Stimulated activated CD4-positive, alpha-beta T cell treated with anti-CD3 and anti-CD28 coated beads, Interleukin-4, amount 100 ng/mL, for 48 hours (primary cell): ENCODE measurements at places on chromosomes 5 and 9.

DNA sequence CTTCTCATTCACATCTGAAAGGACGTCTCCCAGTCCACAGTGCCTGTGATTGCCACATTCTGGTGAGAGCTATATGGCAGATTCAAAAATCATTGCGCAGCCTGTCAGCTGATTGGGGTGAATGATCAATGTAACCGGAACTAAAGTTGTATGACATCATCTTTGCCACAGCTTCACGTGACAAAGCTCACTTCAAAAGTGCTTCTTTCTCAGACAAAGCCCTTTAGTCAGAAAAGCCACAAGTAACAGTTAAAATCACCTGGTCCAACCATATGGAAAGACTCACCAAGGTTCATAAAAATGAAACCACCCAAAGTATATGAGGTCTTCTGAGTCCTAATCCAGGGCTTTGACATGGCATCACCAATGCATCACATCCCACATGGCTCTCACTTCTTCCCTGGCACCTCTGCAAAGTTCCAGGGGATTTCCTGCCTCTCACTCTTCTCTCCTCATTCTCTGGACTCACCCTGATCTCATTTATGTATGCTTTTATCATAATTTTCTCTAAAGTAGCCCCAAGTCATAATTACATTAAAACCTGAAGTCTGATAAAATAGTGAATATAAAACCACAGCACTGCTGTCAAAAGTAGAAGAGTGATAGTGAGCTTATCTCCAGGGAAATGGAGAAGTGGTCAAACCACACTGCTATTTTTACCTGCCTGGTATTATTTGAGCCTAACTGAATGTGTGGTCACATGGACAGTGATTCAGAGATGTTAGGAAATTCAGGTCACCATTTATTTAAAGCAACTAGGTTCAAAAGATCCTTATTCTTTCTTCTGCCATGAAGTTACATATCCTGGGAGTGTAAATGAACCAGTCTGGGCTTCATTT, 193.1 kb upstream of the PTGER4 start:
- DNase-seq: peak; percentile 47

- DNase-seq: no peak
Measured at GRCh38 chr5:880816-881550, 11.6 kb downstream of the BRD9 start.

DNA sequence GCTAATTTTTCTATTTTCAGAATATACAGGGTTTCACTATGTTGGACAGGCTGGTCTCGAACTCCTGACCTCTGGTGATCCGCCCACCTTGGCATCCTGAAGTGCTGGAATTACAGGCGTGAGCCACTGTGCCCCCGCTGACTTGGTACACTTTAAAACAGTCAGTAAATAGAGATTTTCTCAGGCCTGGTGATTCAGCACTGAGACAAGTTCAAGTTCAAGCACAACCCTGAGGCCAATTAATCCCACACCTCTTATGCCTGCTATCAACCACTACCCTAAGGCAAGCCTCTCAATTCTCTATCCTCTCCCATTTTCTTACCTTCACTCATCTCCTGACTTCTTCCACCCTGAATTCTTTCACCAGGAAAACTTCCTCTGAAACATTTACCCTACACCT, 18.9 kb downstream of the MUSK start:
- no peak for DNase-seq

- no peak for DNase-seq
Measured at GRCh38 chr9:12718482-12719026, 25.4 kb downstream of the TYRP1 start.

GRCh38 chr5:178327931-178328711, 95.5 kb upstream of the PHYKPL start:
- no peak for DNase-seq

DNA sequence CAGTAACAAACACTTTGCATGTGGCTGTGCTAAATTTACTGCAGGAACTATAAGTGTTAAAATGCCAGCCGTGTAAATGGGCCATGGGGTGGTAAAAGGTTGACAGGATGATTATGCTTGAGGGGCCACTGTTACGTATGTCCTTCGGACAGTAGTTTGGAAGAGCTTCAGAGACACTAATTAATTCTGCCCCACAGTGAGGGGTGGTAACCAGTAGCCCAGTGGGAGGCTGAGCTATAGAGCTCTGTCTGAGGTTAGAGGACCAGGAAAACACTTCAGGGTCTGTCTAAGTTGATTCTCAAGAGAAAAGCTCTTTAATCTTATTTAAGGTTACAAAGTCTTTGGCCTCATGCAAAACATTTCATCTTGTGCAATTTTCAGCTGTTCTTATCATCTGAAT, 176.6 kb downstream of the DMRTA1 start:
- DNase-seq: no peak

DNA sequence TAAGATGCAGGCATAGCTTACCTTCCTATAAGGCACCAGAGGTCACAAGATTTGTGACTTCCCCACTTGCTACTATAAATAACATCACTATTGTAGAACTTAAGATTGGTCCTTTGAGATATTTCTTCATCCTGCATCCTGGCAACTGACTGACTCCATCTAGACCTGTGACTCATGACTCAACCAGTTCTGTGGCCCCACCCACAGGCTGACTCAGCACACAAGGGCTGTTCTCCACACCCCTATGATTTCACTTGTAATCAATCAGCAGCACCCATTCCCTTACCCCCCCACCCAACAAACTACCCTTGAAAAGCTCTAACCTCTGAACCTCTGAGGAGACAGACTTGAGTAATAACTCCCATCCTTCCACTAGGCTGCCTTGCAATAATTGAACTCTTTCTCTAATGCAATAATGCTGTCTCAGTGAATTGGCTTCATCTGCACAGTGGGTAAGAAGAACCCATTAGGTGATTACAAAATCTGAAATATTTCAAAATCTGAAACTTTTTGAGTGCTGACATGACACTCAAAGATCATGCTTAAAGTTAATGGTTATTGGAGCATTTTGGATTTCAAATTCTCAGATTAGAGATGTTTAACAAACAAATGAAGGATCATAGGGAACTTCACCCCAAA, 296.7 kb downstream of the ARL15 start:
- peak; percentile 26 for DNase-seq

DNA sequence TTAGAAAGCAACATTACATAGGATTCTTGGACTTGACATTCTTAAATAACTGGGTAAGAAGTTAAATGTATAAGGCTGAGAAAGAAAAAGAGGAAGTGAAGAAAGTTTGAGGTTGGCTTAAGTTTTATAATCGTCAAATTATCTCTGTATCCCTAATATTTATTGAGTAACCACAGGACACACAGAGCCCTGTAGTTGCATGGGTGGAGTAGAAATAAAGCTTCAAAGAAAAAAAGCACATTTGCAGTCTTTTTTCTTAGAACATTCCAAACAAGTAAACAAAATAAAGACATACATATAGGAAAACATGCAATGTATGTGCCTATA, 137.0 kb downstream of the CCDC192 start:
- no peak for DNase-seq

DNA sequence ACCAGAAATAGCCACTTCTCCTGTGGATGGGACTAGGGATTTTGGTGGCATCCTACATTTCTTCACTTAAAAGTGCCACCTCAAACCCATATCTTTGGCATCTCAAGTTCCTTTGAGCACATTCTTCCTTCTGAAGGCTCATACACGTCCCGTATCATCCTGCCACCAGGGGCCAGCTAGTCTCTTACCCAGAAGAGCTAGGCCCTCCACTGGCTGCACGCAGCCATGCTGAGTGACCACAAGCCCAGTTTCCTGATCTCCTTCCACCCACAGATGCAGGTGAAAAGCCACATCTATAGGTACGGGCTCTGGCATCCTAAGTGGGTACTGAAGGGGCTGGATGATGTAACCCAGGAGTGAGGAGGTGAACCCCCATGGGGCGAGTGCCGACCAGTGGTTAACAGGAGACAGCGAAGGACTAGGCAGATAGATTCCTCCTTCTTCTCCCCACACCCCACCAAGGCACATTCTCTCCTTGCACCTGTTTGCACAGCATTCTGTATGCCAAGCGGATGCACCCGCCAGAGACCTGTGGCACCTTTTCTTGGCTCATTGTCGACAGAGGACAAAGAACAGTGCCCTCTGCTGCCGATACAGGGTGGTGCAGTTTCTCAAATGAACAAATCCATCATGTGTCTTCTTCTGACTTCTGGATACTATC, 14.4 kb upstream of the SCGB3A1 start:
- peak; percentile 47 for DNase-seq

GRCh38 chr5:43774881-43775399, 172.0 kb downstream of the NNT start:
- no peak for DNase-seq

DNA sequence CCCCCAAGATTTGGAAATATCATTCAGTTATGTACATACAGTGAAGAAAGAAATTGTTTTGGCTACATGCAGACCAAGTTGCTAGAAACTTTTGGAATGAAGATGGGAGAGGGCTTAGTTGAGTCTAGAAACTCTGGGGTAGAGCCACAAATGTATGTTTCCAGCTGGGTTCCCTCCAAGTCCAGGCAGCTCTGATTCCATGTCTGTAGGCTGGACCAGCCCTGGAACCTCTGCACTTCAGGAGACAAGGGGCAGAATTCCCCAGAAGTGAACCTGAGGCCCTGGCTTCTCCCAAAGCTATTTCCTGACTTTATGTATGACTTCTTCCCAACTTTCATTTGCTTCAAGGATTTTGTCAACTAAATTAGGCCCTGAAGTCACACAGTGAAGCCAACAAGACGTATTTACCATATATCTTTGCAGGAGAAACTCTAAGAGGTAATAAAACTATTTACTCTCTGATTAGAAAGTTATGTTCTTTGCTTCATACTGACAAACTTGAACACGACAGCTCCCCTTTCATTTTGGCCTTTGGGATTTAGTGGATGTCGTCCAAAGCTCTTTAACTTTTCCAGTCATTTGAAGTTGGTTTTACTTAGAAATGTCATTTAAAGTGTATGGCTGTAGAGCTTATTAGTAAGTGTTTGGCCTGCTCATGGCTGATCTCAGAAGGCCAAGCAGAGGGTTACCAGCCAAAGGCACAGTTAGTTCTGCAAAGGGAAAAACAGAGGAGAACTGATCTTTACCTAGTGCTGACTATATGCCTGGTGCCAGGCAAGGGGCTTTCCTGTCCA, 152.0 kb upstream of the SLC28A3 start:
- DNase-seq: no peak

- no peak for DNase-seq
Measured at GRCh38 chr5:73763300-73764032, 137.5 kb downstream of the ARHGEF28 start.

DNA sequence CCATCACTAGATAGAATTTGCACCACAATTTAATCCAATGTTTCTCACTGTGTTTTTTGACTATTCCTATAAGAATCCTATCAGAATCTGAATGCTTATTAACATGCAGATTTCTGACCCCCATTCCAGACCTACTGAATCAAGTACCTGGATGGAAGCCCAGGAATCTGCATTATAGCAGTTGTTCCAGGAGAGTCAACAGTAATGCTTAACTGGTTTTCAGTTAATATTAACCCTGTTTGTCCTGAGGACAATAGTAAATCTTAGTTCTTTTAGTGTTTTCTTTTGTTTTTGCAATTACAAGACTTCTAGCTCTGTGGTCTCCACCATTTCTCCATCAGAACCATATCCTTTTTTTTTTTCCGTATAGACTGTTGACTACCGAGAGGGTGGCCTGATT, 168.2 kb downstream of the SREK1 start:
- DNase-seq: no peak

DNA sequence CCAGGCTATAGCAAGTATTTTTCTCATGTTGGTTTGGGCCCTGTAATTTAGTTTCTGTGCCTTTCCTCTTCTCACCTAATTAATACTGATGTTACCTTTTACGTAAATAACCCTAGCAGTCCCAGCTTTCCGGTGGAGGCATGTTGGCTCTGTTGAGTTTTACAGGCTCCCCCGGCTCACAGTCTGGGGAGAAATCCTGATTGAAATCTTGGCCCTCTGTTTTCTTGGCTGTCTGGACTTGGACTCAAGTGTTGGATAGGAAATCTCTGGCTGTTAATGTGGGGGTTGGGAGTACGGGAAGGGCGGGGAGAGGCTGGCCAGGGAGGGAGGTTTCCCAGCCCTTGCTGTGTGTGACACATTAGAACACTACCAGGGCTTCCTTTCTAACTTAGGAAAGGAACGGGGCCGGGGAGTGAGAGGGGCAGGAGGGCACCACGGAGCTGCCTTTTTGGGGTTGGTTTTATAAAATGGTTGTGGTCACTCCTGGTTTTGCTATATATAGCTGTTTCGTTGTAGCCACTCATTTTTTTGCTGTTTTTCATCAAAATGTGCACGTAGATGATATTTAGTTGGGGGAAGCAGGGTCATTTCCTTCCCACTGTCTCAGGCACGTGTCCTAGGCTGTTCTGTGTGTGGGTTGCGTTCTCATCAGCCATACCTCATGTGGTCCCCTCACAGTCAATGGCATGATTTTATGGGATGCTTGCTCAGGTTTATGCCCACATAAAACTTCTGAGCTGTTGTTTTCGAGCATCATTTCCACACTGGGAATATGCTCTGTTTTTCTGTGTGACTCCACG, 11.0 kb downstream of the TRIO start:
- no peak for DNase-seq

GRCh38 chr9:92206488-92206887, 87.0 kb downstream of the IARS1 start:
- DNase-seq: no peak

GRCh38 chr5:32233696-32234447, 59.8 kb upstream of the GOLPH3 start:
- no peak for DNase-seq

- no peak for DNase-seq
Measured at GRCh38 chr5:6660688-6661087, 27.4 kb downstream of the SRD5A1 start.

GRCh38 chr5:1227667-1228066, 2.5 kb downstream of the SLC6A18 start:
- no peak for DNase-seq

- DNase-seq: no peak
Measured at GRCh38 chr5:177327539-177328522, 16.1 kb upstream of the MXD3 start.

DNA sequence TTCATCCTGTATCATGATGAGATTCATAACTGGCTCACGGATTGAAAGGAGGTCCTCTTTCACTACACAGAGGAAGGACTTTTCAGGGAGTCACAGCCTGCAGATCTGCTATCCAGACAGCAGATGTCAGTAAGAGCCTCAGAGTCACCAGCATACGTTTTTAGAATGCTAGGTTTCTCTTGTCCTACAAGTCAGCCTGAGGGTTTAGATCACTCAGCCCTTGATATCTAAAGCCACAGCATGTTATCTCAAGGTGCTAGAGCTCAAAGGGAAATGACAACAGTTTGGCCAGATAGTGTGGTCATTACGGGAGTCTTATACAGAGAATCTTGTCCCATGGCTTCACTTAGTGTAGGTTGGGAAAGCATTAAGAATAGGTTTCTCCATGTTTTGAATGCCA, 30.9 kb upstream of the SLC46A2 start:
- no peak for DNase-seq

GRCh38 chr5:66777868-66778267, 181.7 kb downstream of the MAST4 start:
- no peak for DNase-seq

DNA sequence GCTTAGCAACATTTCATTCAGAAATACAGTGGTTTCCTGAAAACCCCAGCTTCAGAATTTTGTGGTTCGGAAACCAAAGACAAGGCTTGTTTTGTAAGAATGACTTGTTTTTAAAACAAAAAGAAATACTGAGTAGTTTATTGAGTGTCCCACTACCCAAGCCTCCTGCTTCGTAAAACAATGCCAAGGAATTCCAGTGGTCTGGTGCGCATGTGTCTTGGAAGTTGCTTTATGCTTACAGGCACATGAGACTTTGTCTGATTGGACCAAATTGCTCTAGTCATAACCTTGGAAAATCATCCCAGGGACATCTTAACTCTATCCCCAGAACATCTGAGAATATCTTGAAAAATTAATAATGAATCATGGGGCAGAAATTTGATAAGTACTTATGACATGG, 77.1 kb upstream of the FST start:
- no peak for DNase-seq

- DNase-seq: no peak
Measured at GRCh38 chr5:117665121-117665520, 1090.5 kb upstream of the SEMA6A start.
